Uterus (tissue), 4 donors: ENCODE measurements at places on chromosomes 6 and 20.

DNA sequence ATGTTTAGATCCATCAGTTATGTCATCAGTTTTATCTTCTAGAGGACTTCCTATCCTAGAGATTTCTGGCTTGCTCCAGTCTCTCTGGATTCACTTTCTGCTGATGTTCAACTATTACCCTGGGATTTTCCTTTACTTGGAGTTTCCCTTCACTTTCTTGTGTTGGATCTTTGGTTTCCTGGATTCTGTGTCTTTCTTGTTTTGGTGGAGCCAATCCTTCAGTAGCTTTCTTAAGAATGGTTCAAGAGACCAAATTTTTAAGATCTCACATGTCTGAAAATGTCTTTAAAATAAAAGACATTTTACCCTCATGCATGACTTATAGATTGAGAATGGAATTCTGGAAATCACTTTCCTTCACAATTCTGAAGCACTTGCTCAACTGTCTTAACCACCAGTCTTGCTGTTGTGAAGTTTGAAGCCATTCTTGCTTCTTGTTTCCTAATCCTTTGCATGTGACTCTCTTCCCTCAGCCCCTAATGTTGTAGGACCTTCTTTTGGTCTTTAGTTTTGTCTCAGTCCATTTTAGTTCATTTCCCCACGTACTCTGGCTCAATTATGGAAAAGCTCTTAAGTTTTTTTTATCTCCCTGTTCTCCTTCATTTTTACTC lies 87.9 kb downstream of the ARID1B start:
- DNase-seq = no peak

GRCh38 chr6:105363100-105363754 lies 39.7 kb downstream of the PREP start:
- DNase-seq = no peak

- no peak for DNase-seq
Observed at GRCh38 chr6:1781817-1782184, 172.1 kb downstream of the FOXC1 start.

DNA sequence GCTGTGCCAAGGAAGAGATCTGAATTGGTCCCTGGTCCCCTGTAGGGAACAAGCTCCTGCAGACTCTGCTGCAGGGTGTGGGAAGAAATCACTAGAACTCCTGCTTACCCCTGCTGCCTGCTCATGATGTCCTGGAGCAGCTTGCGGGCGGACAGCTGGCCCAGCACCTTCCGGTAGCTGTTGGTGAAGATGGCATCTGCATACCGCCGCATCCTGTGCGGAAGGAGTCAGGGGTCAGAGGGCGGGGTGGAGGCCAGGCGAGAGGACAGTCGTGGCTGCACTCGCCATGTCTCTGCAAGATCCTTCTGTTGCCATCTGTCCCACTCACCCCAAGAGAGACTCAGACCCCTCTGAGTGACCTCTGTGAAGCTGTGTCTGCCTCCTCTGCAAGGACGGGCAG lies 5.3 kb downstream of the GHRH start:
- DNase-seq = no peak
